Panc1 (cell line): ENCODE measurements at places on chromosomes 6 and 20.

- no peak for DNase-seq
Measured at GRCh38 chr20:40945754-40946450, 82.7 kb upstream of the TOP1 start.

- DNase-seq = no peak
Measured at GRCh38 chr6:46274502-46274901, 103.7 kb upstream of the ENPP5 start.

DNA sequence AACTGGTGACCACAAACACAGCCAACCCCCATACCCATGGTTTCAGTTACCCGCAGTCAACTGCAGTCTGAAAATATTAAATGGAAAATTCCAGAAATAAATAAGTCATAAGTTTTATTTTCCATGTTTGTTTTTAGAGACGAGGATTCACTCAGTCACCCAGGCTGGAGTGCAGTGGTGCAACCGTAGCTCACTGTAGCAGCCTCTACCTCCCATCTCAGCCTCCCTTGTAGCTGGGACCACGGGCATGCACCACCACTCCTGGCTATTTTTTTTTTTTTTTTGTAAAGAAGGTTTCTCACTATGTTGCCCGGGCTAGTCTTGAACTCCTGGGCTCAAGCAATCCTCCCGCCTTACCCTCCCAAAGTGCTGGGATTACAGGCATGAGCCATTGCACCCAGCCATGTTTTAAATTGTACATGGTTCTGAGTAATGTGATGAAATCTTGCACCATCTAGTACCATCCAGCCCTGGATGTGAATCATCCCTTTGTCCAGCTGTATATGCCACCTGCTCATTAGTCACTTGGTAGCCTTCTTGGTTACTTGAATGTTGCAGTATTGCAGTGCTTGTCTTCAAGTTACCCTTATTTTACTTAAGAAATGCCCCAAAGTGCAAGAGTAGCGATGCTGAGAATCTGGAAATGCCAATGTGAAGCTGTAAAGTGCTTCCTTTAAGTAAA, 14.5 kb downstream of the CSNK2A1 start:
- peak; percentile 92 for DNase-seq

- no peak for DNase-seq
Measured at GRCh38 chr20:62977613-62978560, 25.4 kb downstream of the SLC17A9 start.

DNA sequence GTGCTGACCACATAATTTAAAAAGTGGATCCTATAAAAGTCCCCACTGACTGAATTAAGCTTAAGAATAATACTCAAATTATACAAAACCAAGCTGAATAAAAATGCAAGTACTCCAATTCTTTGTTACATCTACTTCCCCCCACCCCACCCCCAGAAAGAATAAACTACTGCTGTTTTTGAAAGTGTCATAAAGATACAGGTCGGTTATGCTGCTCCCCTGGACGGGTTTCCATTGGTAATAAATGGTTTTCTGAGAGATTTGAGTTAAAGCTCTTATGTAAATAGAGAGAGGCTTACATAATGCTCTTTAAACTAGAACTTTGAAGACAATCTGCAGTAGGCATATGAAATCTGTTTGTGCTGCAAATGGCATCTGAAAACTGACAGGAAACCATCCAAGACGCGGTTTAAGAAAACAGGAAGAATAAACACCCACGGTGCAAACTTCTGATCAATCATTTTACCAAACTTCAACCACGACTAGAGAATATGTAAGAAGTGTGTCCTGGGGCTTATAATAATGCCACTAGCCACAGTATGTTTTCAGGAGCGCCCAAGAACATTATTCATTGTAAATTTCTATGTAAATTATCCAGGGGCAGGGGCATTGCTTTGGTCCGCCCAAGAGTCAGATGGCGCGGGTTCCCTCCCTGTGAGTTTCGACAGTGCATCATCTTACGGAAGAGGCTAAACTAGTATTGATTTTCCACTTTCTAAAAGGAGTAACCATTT, 10.8 kb upstream of the POU3F2 start:
- DNase-seq = no peak

- DNase-seq = no peak
Measured at GRCh38 chr6:44666324-44666723, 278.8 kb downstream of the CDC5L start.

DNA sequence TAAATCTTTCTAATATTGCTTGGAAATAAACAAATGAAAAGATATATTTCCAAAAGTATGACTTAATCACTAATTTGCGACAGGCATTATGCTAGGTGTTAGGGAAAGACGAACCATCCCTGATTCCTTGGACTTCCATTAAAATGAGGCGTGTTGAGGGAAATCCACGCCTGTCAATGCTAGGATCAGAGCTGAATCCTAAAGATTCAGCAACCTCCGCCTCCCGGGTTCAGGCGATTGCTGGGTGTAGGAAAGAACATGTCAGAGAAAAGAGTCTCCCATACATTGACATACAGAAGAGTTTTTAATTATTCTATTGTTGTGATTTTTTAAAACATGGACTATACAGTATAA, 16.8 kb upstream of the PRSS16 start:
- DNase-seq = no peak

DNA sequence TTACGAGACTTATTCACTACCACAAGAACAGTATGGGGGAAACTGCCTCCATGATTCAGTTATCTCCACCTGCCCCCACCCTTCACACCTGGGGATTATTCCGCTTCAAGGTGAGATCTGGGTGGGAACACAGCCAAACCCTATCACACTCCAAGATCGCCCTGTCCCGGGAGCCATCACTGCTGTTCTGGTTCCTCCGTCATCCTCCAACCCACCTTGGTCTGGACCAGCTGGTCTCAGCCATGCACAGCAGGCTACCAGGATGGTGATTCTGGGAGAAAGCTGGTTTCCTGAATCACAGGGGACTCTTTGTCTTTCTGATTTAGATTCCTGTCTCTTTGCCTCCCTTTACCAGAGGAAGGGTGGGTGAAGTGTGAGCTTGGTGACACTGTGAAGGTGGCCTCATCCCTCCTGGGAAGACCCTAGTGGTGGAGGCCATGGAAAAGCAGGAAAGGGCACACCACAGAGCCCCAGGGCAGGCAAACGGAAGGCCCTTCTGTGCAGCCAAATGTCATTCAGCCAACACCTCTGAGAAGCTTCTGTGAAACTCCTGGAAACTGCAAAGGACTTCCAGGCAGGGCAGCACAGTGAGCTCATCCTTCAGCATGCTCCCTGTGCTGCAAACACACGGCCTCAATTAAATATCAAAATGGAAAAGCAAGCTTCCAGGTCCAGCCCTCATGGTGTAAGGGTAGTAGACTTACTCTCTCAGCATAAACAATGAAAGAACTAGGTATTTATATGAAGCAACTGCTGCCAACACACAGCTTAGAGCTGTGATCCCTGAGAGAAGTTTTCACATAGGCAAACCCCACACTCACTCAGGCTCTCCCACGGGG, 169.8 kb downstream of the ANKRD60 start:
- DNase-seq = no peak

DNA sequence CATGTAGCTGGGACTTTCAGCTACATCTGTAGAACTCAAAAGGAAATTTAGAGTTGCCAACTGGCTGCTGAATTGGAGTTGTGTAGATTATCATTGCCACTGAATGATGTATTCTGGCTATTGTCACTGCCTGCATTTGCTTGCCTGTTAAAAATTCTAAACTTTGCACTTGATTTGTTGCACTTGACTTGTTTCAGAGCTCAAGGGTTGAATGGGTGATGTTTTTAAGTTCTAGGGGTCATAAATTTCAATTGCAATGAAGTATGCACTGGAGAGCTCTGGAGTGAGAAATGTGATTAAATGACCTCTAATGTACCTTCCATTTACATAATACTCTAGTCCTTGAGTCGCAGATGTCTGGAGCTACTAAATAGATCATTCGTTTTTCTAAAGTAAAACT, 102.4 kb downstream of the TNFRSF21 start:
- no peak for DNase-seq

DNA sequence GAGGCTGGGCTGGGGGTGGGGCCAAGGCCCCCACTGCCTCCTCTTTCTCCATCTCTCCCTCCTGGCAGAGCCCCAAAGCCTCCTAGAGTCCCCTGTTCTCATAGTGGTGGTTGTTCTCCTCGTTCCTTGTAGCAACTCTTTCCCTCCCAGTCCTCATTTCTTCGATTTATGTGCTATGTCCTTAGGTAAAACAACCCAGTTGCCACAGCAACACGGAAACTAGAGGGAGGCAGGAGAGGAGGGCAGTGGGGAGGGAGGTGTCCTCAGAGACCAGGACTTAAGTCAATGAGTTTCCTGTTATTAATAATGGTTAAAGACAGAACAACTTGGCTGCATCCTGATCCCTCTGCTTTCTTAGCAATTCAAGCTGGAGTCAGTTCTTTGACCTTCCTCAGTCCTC, 161.0 kb downstream of the INSM1 start:
- no peak for DNase-seq

GRCh38 chr20:21450572-21450971, 53.2 kb upstream of the NKX2-4 start:
- no peak for DNase-seq

GRCh38 chr6:142518126-142518525, 216.3 kb downstream of the ADGRG6 start:
- DNase-seq = no peak

DNA sequence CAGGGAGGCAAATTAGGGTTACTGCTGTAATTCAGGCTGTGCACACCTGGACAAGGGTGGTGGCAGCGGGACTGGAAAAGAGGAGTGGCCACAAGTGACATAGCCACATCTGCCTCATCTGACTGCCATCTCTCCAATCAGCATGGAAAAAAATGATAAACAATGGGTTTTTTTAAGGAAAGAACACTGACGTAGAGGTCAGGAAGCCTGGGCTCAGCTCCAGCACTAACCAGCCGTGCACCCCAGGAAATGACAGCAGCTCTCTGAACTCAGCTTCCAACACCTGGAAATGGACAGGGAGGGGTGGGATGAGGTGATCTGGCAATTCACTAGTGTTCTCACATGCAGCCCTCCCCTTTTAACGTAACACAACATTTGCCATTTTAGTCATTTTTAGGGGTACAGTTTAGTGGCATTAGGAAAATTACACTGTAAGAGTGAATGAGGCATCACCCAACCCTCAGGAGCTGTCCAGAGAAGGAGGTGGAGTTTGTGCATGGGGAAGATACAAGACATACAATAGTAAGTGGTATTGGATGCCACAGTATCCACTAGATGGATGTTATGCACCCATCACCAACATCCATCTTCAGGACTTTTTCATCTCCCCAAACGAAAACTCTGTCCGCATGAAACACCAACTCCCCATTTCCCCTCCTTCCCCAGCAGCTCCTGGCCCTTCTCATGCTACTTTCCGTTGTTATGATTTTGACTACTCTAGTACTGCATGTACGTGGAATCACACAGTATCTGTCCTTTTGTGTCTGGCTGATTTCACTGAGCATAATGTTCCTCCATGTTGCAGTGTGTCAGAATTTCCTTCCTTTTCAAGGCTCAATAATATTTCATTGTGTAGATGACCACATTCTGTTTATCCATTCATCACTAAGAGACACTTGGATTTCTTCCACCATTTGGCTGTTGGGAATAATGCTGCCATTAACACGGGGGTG, 215.5 kb upstream of the ECI2 start:
- no peak for DNase-seq

DNA sequence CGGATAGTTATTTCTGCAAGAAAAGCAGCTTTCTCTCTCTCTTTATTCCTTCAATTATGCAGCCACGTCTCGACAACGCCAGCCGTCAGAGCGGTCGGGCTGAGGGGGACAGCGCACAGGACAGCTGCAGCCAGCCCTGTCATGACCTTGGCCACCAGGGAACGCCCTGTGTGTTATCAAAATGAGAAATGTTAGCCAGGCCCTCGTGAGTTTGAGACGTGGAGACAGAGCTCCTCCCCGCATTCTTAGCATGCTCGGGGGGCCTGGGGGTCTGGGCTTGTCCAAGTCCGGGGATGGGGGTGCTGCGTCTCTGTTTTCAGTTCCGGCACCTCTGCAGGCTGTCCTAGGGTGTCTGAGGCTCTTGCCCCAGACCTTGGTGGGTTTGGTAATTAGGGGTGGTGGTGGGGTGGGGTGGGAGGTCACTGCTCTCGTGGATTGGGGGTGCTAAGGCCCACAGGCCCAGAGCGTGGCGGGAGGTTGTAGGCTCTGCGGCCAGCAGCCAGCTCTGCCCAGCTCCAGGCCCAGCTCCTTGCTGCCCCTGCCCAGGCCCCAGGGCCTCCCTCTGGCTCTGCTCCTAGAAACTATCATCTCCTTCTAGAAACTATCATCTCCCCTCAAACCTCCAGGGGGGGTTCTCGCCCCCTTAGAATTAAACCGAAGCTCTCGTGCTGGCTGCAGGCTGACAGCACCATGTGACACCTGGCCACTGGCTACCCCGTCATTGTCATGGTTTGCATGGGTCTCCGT, 54.3 kb upstream of the GATA5 start:
- no peak for DNase-seq

DNA sequence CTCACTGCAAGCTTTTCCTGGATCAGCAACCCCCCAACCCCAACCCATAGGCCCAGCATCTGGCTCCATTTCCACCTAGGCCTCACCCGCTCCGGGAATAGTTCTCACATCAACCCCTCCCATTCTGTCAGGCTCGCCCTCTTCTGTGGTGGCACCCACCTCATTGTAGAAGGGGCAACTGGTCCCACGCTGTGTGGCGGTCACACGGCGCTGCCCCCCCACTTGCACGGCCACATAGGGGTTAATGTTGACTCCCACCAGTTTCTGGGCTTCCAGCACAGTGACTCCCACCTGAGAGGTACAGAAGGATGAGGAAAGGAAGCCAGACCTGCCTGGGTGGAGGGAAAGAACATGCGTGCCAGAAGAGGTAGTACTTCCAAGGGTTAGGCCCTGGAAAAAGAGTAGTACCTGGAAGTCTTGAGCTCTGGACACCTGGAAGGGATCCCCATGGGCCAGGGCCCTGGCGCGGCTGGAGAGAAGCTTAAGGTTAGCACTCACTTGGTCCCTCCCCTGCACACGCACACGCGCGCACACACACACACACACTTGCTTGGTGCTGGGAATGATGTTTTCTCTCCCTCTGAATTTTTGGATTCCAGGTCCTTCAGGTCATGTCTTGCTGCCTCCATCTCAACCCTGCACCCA, 12.7 kb upstream of the SPAG4 start:
- DNase-seq = no peak

DNA sequence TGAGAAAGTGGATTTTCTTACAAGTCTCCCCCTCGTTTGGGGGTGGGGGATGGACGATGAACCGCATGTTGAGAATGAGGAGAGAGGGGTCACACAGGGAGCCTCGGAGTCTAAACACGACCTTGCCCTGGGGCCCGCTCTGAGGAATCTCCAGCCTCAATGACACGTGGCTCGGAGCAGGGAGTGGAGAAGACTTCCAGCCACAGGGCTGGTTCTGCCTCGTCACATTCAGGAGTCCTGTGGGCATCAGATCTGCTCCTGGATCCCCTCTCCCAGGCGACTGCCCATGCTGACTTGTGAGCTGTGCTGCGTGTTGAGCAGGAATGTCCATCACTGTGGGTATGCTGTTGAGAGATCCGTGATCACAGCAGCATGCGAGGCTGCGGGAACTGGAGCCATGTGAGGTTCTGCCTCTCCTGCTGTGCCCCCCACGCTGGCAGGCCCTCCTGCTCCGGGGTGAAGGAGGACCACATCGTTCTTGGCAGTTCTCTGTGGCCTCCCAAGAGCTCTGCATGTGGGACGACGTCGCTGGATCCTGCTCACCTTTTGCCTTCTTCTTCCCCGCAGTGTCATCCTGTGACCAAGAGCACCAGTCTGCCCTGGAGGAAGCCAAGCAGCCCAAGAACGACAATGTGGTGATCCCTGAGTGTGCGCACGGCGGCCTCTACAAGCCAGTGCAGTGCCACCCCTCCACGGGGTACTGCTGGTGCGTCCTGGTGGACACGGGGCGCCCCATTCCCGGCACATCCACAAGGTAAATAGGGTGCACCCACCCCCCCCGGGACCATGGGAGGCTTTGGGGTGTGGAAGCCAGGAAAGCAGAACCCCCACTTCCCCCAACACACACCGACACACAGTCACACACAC, 157.5 kb downstream of the SMOC2 start:
- DNase-seq = no peak
